ENCODE measurements at places on chromosomes 12 and 14.

- DNase-seq: no peak
Measured at GRCh38 chr12:10361622-10362021, 28.2 kb downstream of the KLRK1 start.

DNA sequence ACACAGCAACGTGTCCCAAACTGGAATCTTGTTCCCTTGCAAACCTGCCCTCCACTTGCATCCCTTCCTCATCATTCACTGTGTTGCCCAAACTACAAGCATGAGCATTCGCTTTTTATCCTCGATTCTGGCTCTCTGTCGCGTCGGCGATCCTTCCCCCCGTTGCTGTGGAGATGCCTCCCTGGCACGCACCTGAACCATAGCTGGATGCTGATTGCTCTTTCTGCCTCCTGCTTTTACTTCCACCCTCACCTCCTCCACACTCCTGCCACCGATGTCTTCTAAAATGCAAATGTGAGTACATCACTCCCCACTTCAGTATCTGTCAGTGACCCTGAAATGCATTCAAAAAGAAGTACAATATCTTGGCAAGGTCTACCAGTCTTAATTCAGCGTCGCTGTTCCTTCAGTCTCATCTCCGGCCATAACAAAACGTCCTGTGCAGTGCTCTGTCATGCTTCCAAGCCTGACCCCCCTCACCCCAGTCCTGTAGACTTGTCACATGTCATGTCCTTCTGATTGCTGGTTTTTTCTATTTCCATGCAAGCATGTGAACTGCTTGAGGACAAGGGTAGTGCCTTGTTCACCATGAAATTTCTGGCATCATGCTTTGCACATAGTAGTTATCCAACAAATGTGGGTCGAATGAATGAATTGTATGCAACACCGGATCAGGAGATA, 2.5 kb upstream of the PPP2R5C start:
- no peak for DNase-seq

- no peak for DNase-seq
Measured at GRCh38 chr14:23773981-23774380, 137.8 kb downstream of the DHRS2 start.

GRCh38 chr14:99972748-99973466, 92.3 kb upstream of the EVL start:
- DNase-seq: no peak

DNA sequence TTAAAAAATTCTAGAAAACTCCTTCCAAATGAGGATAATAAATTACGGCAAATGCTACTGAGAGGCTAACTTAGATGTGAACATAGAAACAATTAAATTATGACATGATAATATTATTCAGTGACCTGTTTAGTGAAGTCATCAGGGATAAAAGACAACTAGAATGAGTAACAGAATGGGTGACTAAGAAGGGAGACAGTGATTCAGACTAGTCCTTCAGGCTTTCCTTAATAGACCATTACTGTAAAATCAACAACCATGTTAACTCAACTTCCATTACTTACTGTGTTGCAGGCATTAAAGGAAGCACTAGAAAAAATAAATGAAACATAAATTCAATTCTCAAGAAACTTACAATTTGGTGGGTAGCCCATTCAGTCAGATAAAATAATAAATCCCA, 543.9 kb upstream of the LRFN5 start:
- DNase-seq: no peak

DNA sequence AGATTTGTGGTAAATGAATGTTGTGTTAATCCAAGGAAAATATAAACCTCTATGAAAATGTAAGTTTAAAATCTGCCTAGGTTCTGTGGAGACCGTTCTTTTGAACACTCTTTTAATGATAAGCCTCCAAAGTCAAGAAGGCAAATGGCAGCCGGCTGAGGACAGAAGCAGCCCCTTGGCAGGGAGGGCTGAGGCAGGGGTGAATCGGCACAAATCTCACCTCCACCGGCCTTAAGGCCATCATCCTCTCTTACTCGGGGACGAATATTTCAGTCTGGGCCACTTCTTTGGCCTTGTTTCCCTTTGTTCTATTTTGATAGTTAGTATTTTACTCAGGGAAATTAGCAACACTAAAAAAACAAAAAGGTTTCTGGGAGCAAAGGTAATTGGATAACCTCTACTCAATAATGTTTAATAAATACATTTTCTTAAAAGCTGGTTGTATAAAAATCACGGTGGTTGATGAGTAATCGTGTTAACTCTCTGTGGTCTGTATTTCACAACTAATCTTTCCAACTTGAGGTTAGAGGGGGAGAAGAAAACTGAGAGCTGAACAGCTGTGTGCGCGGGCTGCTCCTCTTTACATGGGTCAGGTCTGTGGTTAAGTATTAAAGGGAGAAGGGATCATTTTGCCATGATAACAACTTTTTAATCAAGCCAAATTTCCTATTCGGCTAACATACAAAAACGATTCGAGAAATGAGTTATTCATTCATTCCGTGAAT, 18.6 kb downstream of the LGMN start:
- DNase-seq: no peak
